Activated CD4-positive, alpha-beta T cell treated with anti-CD3 and anti-CD28 coated beads, Interleukin-2, amount 50 U/mL, for 48 hours (primary cell): ENCODE measurements at places on chromosomes 6 and 20.

DNA sequence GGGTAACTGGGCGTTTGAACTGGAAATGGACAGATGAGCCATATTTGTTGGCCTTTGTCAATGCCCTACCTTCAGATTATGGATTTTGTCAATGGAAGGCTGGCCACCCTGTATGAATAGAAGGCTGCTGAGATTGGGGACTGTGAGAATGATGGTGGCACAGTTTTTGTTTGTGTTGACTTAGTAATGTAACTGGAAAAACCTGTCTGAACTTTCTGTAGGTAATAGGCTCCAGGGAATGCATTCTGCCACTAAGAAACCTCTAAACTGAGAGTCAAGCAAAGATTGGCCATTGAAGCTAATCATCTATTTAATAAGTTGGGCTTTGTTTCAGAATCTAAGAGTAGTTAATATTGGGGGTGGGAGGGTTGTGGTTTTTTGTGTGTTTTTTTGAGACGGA is 97.5 kb downstream of the FOXO3 start:
- no peak for DNase-seq

DNA sequence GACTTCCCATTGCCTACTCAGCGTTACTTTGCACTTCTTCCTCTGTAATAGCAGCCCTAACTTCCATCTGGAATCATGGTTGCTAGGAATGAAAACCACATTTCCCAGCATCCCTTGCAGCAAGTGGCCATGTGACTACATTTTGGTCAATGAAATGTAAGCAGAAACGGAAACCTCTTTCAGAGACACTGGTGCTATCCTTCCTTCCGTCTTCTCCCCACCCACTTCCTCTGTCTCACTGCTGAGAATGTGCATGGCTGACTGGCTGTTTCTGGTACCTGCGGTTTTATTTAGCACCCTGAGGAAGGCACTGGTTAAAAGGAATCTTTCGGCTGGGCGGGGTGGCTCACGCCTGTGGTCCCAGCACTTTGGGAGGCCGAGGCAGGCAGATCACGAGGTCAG is 107.4 kb downstream of the SCML4 start:
- peak; percentile 75 for DNase-seq

GRCh38 chr6:91079969-91080368 is 493.1 kb upstream of the MAP3K7 start:
- DNase-seq: no peak

DNA sequence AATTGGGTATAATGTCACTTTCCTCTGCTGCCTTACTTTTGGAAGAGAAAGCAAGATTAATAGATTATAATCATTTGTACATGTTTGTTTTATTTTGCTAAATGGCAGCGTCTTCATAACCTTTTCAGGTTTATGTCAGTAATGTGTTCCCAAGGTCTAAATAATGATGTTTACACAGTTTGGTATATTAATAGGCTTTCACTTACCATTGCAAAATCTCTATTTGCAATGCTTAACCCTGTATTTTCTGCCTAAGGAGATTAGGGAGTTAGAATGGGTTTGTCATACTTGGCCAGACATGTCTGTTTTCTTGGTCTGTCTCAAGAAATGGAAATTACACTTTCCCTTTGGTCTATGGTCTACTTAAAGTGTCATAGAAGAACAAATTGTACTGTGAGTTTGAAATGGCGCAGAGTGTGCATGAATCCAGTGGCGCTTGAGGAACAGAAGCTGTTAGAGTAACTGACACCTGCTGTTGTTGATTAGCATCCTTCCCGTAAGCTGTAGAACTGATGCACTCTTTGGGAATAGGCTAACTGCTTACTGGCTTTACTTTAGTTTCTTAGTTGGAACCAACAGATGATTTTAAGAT is 261.1 kb downstream of the SAMD5 start:
- no peak for DNase-seq

- DNase-seq: no peak
These were observed 116.5 kb downstream of the FAM120B start for GRCh38 chr6:170423030-170423429.

GRCh38 chr6:109242925-109243324 is 139.3 kb downstream of the CD164 start:
- DNase-seq: no peak

DNA sequence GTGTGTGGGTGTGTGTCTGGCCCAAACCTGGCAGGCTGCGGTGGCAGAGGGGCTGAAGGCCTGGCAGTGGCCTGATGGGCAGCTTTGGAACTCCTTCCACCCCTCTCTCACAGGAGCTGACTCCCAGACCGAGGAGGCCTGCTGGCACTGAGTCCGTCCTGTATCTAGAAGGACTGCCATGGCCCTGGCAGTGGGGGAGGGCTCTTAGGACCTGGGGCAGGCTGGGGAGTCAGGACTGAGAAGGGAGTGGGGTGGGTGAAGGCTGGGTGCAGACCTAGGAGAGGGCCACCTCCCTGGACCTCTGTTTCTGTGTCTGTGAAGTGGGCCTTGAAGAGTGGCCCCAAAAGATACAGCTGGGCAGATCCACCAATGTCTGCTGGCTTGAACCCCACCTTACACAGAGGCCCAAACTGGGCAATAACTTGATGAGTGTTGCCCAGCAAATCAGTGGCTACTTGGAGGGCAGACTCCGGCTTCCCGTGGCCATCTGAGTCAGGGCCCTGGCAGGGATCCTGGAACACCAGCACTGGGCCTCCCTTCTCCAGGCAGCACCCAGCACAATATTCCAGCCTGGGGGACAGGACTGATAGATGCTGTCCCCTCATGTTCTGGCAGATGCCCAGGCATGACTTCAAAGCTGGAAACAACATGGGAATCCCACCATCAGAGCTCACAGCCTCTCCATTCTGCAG is 46.7 kb upstream of the BLCAP start:
- DNase-seq: no peak

DNA sequence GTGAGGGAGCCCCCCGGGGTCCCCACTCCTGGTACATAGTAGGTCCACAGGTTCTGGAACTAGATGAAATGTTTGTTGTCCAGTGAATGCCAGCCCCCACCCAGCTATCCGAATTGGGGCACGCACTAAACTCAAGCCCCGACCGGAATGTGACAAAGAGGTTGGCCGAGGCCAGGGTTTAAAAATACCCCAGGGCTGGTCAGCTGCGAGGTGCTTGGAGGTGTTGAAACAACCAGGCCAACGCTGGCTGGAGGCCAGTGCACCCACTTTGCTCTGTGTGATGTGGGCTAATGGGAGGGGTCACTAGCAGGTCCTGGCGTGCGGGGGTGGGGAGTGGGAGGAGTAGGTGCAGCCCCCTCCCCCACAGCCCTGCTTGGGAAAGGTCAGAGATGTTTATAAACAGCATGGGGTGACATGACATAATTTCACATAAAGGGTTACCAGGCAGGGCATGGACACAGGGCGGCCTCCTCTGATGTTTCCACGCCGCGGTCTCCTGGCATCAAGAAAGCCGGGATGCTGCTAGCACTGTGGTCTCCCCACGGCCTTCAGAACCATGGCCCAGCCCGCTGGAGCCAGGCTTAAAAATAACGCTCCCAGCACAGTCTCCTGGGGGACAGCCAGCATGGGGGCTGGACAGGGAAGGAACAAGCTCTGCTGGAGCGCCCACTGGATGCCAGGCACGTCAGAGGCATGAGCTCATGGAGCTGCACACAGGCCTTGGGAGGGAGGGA is 111.2 kb upstream of the PTPN1 start:
- DNase-seq: no peak
